ENCODE measurements at places on chromosomes 6 and 20.

DNA sequence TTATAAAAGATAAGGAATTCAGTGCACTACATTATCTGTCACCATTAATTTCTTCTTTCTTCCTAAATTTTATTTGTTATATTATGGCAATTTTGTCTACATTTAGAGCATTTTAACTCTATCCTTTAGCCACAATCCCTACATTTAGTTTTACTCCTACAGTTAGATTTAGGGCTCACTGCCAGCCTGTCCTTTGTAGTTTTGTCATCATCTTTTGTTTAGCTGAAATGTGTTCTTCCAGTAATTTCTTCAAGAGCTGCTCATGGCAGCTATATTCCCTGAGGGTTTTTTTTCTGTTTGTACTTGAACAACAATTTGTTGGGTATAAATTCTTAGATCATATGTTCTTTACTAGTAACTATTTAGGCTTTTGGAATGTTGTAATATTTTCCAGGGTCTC is 72.7 kb upstream of the B3GAT2 start:
- no peak for DNase-seq

- DNase-seq: no peak
Measured at GRCh38 chr6:109979033-109979921, 1.2 kb downstream of the GPR6 start.

GRCh38 chr6:47129129-47129528 is 87.0 kb upstream of the ADGRF1 start:
- no peak for DNase-seq

DNA sequence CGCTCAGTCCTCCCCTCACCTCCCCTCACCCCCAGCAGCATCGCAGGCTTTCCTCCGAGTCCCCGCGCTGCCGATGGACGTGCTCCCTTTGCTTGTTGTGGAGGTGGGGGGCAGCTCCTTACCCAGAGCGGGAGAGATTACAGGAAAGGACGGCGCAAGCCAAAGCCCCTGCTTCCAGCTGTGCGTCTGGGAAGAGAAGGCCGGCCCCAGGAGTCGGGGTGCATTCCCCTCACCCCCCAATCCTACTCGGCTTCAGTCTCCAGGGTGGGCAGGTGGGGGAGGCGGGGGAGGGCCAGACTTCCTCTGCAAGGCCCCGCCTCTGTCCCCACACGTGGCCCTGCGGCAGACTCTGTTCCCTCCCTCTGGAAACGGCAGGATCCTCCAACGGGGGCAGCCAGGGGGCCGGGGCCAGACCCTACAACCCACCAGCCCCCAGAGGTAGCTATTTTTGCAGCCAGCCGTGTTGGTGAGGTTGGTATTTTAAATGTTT is 43.6 kb downstream of the NTSR1 start:
- DNase-seq: no peak

DNA sequence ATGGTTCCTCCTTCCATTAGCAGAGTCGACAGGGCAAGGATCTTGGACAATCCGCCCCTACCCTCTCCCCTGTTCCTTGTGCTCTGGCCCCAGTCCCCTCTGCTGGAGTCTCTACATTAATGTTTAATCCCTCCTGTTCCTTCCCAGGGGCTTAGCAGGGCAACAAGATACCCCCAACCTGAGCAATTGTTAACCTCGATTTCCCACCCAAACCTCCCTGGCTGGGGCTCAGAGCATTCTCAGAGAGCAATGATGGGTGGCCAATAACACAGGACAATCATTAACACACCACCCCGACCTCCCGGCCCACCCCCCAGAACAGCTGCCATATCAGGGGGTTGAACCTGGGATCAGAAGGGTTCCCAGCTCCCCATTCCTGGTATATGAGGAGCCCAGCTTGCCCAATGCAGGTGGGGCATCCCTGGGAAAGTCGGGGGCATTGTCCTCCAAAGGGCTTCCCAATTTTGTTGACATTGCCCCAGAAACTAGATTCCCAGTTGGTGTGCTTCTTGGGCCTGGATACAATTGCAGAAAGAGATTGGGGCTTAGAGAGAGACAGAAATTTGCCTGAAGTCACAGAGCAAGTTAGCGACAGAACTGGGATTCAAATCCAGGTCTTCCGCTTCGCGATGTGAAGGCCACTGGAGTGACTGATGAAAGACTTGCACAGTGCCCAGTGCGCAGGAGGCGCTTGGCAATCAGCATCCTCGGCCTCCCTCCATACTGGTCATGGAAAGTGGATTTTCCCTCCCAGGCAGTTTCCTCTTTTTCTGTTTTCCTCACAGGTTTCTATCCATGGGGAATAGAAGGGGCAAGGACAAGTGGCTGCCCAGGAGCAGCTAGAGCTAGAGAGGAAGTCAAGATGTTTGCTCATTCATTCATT is 59.6 kb upstream of the TTPAL start:
- no peak for DNase-seq

GRCh38 chr6:85396159-85396808 is 53.6 kb upstream of the NT5E start:
- no peak for DNase-seq

DNA sequence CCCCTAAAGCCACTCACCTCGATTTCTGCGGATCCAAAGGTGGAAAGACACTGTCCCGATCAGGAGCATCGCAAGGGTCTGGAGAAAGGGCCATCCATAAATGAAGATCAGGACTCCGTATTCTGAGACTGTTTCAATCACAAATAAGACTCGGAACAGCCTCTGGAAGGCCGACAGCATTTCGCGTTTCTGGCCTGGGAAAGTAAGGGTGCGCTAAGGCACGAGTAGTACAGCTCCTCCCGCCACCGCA is 44.6 kb downstream of the DPPA5 start:
- no peak for DNase-seq

DNA sequence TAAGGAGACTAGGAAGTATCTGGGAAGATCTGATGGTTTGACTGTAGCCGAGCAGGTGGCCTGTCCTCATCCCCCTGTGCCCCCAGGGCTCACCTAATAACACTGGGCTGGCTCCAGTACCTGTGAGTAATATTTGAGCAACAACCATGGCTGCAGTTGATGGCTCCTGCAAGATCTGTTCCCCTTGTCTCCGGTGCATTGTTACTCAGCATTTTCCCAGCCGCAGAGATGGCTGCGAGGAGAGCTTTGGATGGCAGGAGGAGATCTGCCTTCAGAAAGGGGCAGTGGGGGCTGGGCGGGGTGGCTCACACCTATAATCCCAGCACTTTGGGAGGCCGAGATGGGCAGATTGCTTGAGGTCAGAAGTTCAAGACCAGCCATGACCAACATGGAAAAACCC is 39.3 kb downstream of the PTK7 start:
- DNase-seq: no peak

DNA sequence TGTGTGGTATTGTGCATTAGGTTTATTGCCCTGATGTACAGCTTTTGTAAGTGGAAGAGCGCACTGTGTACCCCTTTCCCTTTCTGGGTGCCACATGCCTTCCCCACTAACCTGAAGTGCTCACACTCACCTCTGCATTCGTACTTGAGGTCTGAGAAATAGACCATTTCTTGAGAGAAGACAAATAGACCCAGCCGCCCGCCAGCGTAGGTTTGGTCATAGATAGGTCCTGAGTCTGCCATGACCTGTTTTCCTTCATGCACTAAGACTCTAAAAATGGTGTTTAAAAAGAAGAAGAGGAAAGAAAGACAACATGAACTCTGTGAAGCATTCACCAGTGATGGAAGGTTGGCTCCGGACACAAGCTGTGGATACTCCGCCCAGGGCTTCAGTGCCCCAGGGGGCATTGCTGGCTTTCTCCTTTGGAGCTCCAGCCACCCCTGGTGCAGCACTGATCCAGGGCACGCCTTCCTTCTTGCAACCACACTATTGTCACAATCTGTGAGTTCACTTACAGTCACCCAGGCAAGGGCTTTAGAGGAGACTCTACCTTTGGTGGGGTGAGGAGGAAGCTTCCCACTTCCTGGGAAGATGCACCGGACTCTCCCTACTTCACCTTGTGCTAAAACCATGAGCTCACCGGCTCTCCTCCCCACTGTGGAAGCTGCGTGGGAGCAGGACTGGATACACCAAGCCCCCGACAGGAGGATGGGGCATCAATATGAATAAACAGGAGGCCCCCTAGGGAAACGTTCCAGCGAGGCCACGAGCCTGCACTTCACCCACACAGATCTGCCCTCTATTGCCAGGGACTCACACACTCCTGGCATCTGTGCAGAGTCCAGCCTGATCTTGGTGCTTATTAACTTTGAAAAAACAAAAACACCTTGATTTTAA is 33.3 kb downstream of the THBS2 start:
- DNase-seq: no peak

DNA sequence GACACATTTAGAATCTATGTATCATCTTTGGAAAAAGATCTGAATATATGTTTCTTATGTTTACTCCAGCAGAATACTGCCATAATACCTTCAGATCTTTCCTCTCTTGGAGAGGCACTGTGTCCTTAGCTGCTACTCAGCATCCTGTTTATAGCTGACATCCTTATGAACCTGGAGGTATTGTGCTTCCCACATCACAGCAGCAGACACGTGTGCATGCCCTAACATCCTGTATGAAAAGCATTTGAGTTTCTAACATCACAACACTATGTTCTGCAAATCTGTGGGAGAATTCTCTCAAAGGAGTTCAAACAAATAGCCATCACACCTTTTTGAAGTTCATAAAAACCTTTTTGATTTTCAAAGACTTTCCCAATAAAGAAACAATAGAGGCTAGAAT is 216.0 kb downstream of the GJA1 start:
- DNase-seq: no peak

DNA sequence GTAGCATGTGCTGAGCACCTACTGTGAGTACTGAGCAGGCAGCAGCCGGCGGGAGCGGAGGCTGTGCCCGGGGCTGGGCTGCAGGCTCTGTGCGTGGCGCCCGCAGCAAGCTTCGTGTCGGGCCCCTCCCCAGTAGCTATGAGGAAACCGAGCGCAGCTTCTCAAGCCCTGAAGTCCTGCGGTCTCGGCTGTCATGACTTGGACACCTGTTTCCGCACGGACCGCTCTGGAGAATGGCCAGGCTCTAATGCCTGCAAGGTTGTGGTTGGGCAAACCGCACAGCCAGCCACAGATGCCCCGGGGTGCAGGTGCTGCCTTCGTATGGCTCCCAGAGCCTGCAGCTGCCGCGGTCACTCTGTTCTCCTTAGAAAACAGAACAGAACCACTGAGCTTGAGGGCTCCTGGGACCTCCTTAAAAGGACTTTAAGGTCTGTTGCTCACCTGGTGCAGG is 33.7 kb downstream of the PYGB start:
- DNase-seq: no peak

DNA sequence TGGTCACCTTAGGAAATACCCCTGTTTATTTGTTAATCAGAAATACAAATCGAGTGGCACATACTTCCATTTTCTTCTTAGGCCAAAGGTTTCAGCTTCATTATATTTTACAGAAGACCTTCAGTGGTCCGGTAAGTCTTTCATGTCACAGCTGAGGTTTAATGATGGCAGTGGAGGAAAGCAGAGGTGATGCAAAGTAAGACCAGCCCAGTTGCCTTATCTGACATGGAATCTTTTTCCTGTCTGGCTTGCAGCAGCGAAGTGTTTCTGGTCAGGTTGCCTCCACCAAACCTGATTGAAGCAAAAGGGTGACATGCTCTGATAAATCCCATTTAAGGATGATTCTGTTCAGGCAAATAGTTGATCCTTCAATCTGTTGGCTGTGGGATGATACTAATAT is 100.0 kb downstream of the PRDM1 start:
- DNase-seq: no peak

- no peak for DNase-seq
Measured at GRCh38 chr6:112116221-112116620, 28.8 kb downstream of the FAM229B start.

DNA sequence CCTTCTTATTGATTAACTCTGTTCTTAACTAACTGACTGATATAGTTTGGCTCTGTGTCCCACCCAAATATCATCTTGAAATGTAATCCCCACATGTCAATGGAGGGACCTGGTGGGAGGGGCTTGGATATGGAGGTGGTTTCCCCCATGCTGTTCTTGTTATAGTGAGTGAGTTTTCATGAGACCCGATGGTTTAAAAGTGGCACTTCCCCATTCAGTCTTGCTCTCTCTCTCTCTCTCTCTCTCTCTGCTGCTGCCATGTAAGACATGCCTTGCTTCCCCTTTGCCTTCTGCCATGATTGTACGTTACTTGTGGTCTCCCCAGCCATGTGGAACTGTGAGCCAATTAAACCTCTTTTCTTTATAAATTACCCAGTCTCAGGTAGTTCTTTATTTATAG is 81.8 kb upstream of the SPACA1 start:
- DNase-seq: no peak

DNA sequence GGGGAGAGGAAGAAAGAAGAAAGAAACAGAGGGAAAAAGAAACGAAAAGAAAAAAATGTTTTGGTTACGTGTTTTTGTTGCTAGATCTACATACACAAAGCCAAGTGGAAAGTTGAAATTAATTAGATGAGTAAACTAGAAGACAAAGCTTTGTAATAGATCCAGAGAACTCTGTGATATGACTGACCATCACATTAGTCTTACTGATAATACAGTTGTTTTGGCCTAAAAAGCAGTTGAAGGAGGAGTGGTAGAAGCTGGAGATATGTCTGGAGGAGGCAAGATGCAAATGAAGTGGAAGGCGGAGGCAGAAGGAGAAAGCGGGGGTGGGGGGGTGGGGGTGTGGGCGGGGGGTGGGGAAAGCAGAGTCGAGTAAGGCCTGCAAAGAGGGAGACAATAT is 500.1 kb upstream of the ID4 start:
- no peak for DNase-seq

- no peak for DNase-seq
Measured at GRCh38 chr6:41232667-41233066, 4.5 kb downstream of the TREML4 start.

- DNase-seq: no peak
Measured at GRCh38 chr20:58619864-58620431, 31.1 kb upstream of the STX16 start.

DNA sequence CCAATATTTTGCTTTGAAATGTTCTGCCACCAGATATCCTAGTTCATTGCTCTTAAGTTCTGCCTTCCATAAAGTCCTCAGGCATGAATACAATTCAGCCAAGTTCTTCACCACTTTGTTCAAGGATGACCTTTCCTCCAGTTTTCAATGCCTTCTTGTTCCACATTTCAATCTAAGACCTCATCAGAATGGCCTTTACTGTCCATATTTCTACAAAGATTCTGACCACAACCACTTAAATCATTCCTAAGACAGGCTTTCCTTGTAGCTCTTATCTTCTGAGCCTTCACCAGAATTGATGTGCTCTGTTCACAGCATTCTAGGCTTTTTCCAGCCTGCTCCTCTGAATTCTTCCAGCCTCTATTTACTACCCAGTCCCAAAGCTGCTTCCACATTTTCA is 319.0 kb downstream of the HACE1 start:
- DNase-seq: no peak

DNA sequence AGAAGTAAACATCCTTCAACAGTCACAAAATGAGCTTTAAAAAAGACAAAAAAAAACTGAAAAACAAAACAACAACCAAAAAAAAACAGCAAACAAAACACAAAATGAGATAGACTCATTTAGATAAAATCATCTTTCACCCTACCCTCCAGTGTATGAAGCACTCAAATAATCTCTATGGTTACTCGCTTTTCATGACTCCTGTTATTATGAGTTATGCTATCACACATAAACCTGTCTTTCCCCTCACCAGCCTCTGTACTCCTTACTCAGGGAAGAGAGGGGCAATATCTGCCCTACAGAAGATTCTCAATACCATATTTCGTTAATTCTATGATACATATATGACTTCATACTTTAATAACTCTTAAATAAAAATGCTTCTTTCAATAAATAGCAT is 158.2 kb downstream of the TPBG start:
- DNase-seq: no peak

- DNase-seq: no peak
Measured at GRCh38 chr20:1880529-1881239, 14.5 kb upstream of the SIRPA start.

- no peak for DNase-seq
Measured at GRCh38 chr6:54633601-54634000, 213.0 kb upstream of the FAM83B start.
